ENCODE measurements at places on chromosomes 12 and 14. TPM values are rescaled to one million over a fixed set of nuclear protein-coding genes. Genes with fewer than 3 reads are reported as not detected.
A peak's percentile ranks its signal among the peaks of the same experiment; 100 is the strongest.

HOXC10 gene
- polyA plus RNA-seq = 53.8 TPM

PSMB11 gene
- polyA plus RNA-seq = 0.04 TPM

FLRT2 gene
- polyA plus RNA-seq = 245 TPM

SERPINA6 gene
- polyA plus RNA-seq = 7.9 TPM

RERG gene
- polyA plus RNA-seq = 30.9 TPM

CEBPE gene
- polyA plus RNA-seq = 0.15 TPM

CATSPERB gene
- 1.5 TPM for polyA plus RNA-seq

NXPH4 gene
- polyA plus RNA-seq = 5.8 TPM

C12orf54 gene
- 0.61 TPM for polyA plus RNA-seq

BCL2L14 gene
- polyA plus RNA-seq = 1.3 TPM

DNA sequence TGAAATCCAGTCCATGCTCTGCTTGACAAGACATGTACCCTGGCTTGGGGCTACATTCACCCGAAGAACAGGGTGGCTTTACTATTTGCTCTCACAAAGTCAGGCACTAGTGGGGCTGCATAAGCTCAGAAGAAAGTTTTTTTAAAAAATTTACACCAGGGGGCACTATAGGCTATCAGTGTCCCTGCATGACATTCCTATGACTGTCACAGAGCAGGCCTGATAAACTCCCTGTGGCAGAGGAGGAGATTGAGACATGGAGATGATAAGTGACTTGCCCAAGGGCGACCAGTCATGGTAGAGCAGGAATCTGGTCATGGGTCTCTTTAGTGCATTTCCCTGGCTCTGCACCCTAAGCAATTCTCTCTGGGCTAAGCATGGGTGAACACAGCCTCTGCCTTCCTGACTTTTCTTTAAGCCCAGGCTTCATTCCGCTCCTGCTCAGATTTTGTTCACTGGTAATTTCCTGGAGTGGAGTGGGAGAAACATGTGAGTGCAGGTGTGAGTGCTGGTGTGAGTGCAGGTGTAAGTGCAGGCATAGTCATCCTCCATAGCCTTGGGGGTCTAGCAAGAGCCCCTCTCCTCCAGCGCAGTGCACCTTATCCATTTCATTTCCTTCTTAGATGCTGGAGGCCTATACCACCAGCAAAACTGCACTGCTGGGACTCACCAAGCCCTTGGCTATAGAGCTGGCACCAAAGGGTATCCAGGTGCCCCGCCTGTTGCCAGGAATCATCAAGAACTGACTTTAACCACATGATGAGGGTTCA lies 91.6 kb downstream of the DHRS2 start:
- DNase-seq = peak; percentile 28

- peak; percentile 63 for DNase-seq
These were observed 7.5 kb downstream of the HEBP1 start for GRCh38 chr12:12992418-12993130.

GRCh38 chr12:79681008-79681590 lies 9.7 kb downstream of the PAWR start:
- DNase-seq = no peak

DNA sequence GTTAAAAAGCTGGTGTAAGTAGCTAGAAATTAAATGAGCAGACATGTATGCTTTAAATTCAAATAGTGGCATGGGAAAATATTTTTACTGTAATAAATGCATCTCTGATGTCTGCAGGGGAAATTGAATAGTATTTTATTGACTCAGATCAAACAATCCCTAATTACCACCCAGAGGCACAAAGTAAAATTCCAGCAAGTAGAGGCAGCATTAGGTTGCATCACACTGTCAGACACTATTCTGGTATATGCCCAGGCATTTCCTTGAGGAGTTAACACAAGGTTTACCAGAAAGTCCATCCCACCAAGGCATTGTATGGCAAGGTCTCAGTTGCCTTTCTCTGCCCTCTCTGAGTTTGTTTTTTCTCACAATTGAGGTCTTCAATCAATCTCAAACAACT lies 201.6 kb upstream of the KITLG start:
- DNase-seq = no peak

DNA sequence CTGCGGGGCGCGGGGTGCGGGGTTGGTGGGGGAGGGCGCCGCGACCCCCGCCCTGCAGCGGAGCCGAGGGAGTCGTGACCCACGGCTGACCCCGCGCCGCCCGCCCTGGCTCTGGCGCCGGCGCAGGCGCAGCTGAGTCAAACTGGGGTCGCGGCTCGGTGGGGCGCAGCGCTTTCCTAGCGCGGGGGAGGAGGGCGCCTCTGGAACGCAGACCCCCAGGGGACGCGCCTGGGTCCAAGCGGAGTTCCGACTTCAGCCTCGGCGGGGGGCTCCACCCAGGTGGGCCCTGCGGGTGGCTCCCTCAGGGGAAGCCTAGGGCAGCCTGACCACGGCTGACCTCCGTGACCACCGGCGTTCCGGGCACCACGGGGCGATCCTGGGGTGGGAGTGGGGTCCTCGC lies 467 bp upstream of the ANHX start:
- no peak for DNase-seq

GRCh38 chr14:41606282-41606531 lies 469 bp upstream of the LRFN5 start:
- peak; percentile 42 for DNase-seq

- no peak for DNase-seq
These were observed 1.2 kb upstream of the GLIPR1L2 start for GRCh38 chr12:75389706-75390105.

GRCh38 chr12:130127532-130127911 lies 34.7 kb upstream of the FZD10 start:
- DNase-seq = no peak

GRCh38 chr14:67942080-67942710 lies 122.6 kb downstream of the RAD51B start:
- no peak for DNase-seq

GRCh38 chr12:32574585-32574984 lies 104.5 kb upstream of the DNM1L start:
- DNase-seq = no peak

GRCh38 chr12:116033765-116034164 lies 243.7 kb downstream of the MED13L start:
- no peak for DNase-seq

GRCh38 chr14:87325741-87326140 lies 667.2 kb downstream of the GALC start:
- DNase-seq = no peak

DNA sequence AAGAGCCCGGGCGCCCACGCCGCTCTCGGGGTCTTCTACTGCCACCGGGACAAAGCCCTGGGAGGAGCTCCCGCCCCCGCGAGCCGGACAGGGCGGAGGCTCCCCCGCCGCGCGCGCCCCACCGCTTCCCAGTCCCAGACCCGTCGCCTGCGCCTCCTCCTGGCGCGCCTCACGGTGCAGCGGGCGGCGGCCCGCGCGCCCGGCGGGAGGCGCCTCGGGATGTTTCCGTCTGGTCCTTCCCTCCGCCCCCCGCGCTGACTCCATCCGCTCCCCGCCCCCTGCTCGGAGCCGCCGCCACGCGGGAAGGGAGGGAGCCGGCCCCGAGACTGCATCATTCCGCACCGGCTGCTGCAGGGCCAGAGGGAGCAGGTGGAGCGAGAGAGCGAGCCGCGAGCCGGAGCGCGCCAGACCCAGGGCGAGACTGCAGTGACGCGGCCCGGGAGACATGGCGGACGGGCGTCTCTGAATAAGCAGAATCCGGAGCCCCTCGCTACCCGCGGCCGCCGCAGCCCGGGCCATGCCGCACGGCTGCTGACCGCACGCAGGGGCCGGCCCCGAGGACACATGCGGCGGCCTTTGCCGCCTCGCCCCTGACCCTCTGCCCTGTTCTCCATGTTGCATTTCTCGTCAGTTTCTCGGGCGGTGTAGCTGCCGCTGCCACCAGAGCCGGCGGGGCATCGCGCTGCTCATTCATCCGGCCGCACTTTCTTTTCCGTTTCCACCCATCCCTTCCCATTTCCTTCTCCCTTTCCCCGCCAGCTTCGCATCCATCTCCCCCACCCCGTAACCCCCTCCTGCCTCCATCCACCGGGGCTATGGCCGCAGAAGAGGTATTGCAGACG lies at the start of gene BICD1:
TSS of gene BICD1 (plus strand) at position 331 of the 842 bp plus-strand sequence. CDS start at position 816, 485 bp downstream.
- DNase-seq = peak; percentile 87

GRCh38 chr12:111359231-111359913 lies 9.5 kb downstream of the PHETA1 start:
- no peak for DNase-seq

GRCh38 chr12:10175846-10176636 lies 2.8 kb upstream of the TMEM52B start:
- peak; percentile 66 for DNase-seq

DNA sequence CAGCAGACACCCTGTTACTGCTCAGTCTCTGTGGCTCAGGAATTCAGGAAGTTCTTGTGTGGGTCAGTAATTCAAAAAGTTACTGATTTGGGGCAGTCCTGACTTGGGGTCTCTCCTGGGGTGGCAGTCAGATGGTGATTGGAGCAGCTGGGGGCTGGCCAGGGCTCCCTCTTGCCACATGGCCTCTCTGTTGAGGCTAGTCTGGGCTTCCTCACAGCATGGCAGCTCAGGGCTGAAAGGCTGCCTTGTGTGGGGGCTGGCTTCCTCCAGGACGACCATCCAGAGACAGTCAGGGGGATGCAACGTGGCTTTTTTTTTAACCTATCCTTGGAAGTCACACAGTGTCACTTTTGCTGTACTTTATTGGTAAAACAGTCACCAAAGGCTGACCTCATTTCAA lies 61.3 kb downstream of the CACNA1C start:
- no peak for DNase-seq

GRCh38 chr12:123934829-123935228 lies 37.8 kb downstream of the CCDC92 start:
- no peak for DNase-seq

GRCh38 chr12:89999699-90000505 lies 291.3 kb upstream of the ATP2B1 start:
- peak; percentile 50 for DNase-seq

DNA sequence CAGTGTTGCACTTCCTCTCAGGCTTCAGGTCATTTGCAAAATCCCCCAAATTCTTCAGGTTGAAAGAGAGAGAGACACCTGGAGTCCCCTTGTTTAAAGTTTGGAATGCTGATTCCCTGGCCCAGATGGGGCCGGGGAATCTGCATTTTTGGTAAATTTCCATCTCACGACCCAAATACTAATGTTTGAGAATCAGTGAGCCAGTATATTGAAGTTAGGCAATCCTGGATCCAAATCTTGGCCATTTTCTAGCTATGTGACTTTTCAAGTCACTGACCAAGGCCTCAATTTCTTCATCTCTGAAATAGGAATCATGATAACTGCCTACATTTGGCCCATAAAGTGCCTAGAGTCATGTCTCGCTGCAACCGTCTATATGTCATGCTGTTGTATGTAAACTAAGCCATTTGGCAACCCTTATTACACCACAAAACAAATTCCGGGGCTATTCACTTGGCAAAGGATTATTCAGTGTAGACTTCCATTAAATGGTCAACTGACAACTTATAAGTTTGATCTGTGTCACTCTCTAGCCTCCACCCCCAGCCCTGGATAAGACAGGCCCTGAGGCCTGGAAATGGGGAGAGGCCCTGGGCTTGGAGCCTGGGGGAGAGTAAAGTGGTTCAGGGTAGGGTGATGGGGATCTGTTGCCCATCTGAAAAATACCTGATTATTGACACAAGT lies 3.7 kb upstream of the ZFP36L1 start:
- no peak for DNase-seq

GRCh38 chr12:91866566-91866965 lies 279.1 kb downstream of the BTG1 start:
- DNase-seq = no peak

DNA sequence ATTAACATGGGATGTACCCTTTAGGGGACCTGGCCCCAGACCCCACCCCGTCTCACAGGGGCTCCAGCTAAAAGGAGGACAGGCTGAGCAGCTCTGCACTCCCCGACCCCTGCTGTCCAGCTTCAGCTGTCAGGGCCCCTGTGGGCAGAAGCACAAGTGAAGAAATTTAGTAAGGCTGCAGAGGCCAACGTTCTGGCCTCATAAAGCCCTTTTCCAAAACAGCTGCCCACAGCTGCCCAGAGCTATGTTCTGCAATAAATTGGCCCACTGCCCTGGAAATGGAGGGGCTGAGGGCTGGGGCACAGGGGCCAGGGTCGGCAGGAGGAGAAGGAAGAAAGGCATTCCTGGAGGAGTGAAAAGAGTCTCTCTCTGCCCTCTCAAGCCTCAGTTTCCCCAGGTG lies 357.1 kb downstream of the BCL11B start:
- no peak for DNase-seq

- DNase-seq = no peak
These were observed 35.5 kb downstream of the CIT start for GRCh38 chr12:119841433-119842210.

DNA sequence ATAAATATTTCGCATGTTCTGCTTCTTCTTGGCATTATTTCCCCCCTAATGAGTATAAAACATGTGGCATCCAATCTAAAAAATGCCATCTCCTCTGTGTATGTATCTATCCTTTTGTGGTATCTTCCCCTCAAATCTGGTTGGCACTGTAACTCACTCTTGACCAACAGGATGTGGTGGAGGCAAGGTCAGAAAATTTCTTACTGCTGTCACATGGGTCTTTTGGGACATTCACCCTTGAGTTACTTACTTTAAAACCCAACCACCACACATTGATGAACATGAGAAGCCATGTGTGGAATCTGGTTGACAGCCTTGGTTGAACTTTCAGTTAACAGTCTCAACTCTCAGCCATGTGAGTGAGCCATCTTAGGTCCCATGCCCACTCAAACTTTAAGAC lies 516.9 kb downstream of the SLC16A7 start:
- DNase-seq = no peak

GRCh38 chr12:27635349-27635972 lies 60.8 kb upstream of the REP15 start:
- peak; percentile 29 for DNase-seq

- DNase-seq = no peak
These were observed 86.4 kb upstream of the RTL1 start for GRCh38 chr14:100989924-100990323.

- DNase-seq = peak; percentile 77
These were observed 34.9 kb downstream of the PLEKHD1 start for GRCh38 chr14:69519204-69520100.

DNA sequence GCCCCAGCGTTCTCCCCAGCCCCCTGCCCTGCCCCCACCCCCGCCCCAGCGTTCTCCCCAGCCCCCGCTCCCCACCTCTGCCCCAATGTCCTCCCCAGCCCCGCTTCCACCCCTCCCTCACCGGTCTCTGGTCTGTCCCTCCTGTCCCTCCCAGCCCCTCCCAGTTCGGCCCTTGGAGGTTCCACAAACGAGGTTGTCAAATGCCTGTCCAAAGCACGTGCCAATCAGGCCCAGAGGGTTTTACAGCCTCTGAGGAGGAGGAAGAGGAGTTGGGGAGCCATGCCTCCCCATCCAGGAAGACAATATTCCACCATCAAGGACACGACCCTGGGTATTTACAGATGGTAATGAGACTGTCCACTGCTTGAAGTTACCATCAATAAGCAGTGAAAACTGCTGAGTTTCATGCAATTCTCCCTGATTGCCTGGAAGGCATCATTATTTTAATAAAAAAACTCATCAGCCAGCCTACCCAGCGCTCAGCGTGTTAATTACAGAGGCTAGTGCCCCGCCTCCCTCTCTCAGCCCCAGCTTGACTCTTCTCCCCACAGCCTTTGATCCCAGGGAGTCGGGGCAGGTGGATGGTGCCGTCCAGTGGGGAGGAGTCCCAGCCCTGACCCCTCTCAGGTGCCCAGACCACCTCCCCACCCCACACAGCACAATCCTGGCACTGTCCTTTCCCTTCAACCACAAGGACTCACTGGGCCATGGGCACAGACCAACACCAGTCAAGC lies 30.6 kb upstream of the C14orf180 start:
- DNase-seq = no peak
